ENCODE measurements at places on chromosomes 6 and 20.

DNA sequence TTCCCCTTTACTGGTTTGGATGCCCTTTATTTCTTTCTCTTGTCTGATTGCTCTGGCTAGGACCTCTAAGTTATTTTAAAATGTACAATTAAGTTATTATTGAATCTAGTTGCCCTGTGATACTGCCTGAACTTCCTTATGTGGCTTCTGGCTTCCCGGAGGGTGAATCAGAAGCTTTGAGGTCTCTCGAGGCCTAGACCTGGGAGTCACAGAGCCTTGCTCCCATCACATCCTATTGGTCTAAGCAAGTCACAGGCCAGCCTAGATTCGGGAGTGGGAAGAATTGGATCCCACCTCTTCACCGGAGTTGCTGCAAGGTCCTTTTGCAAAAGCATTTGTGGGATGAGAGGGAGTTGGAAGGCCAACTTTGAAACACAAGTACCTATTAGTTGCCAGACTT, 15.2 kb downstream of the BCAS4 start:
- DNase-seq = no peak

- no peak for DNase-seq
Observed at GRCh38 chr6:105028898-105029297, 72.0 kb downstream of the LIN28B start.

- peak; percentile 85 for DNase-seq
Observed at GRCh38 chr6:12012558-12013306, 620 bp downstream of the HIVEP1 start.

GRCh38 chr6:64439274-64439673, 803.7 kb downstream of the PHF3 start:
- no peak for DNase-seq

DNA sequence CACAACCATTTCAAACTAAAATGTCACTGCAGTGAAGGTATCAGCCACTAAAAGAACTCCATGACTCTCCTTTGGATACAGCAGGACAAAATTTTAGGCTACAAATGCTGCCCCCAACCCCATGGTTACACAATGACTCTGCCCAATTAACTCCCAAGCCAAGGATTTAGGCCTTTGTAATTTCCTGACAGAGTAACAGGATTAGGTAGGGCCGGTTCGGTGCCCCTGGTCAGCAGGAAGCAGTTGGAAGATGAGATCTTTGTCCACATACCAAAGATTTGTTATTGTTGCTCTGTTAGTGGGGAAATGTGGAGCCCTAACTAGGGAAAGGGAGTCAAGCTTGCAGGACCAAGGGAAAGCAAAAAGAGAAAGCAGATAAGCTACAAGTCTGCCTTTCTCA, 26.7 kb upstream of the RIPK1 start:
- no peak for DNase-seq

GRCh38 chr6:1630212-1630770, 20.6 kb downstream of the FOXC1 start:
- no peak for DNase-seq

DNA sequence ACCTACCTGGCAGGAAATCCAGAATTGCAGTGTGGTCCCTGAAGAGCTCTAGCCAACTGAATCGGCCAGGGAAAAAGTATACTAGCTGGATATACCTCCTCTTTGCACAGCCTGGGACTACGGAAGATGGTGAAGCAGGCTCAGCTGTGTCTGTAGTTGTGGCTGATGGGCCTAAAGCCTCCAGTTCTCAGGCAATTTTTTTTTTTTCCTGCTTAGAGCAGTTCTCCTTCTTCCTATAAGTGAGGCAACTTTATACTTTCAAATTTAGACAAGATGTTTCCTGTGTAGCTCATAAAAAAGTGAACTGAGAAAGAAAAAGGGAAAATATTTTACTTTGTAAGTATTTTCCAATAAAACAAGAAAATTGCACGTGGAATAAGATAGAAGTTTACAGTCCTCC, 172.9 kb downstream of the CARMIL1 start:
- no peak for DNase-seq

GRCh38 chr20:20237093-20237959, 130.6 kb upstream of the INSM1 start:
- peak; percentile 67 for DNase-seq

DNA sequence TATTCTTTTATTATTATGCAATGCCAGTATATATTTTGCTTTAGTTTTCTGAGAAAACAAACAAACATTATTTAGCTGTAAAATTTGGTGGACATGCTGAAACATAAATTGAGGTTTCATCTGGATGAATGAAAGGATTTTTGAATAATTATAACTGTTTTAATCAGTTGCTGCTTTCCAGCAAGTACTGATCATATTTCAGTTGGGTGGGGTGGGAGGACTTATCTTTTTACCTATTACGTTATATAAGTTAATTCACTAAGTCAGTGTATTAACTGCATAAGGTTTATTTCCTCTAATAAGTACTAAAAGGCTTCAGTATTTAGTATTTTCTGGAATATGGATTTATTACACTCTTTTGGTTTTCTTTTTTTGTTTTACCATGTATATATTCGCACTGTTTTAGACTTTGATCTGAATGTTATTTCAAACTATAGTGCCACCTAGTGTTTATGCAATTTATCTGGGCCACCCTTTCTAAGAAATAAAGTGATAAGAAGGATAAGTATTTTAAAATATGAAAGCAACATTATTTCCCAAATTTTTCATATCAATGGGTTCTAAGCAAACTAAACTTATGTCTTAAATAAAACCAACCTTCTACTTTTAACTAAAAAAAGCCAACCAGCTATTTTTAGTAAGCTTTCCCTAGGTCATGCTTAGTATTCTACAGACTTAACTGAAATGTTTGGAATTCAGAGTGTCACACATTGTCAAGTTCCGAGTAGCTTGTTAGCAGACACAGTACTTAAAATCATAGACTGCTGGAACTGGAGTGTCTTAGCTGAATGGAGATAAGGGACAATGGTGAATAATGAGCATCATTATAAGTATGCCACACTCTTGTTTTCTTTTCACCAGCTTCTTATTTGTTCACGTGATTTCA, 105.4 kb upstream of the MCHR2 start:
- DNase-seq = no peak

- no peak for DNase-seq
Observed at GRCh38 chr6:17413313-17413750, 19.9 kb downstream of the CAP2 start.

GRCh38 chr20:35317416-35318210, 25.4 kb upstream of the FAM83C start:
- DNase-seq = no peak

DNA sequence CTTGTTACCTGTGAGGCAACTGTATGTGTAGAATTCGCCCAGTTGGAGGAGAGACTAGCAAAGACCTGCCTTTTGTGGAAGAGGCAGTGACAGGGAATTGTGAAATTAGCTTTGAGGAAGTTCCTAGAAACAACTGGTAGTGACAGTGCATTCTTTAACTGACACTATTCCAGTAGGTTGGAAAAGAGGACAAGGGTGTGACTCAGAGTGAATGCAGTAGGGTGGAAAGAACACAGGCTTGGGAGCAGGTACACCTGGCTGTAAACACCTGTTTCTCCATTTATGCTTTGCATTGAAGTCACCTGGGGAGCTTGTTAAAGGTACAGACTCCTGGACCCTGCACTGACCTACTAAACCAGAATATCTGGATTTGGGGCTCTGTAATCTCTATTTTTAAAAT, 295.7 kb downstream of the PHACTR1 start:
- no peak for DNase-seq

- DNase-seq = no peak
Observed at GRCh38 chr20:24605937-24606455, 136.6 kb downstream of the SYNDIG1 start.

DNA sequence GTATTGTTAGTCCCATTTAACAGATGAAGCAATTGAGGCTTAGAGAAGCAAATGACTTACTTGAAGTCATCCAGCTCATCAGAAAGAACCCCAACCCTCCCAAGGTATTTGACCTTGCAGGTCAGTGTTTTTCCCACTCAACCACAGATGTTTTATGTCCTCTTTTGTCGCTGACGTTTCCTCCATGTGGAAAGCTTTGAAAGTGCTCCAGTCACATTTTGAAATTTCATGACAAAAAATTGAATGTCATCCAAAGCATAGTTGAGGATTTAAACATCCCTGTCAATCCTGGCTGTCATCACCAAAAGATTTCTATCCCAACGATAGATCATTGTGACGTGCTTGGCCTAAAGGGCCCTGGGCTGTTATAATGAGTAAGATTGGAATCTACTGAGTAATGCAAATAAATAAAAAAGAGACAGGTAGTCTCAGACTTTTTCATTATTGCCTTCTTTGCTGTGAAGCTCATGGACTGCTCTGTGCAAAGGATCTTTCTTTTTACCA, 102.7 kb downstream of the TSHZ2 start:
- no peak for DNase-seq

DNA sequence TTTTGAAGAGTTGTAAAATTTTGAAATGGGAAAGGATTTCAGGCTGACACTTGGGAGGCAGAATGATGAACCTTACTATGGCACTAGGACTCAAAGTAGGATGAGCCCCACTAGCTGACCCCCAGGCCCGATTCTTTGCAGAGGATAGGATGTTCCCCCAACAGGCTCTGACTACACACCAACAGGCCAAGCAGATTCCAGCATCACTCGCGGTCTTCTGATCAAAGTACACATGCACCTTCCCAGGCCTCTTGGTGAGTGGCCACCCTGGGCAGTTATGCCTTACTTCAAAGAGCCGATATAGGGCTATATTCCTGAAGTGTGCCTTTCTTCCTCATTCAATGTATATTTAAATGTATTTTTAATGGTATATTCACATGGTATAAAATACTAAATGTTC, 117.6 kb upstream of the TMEM181 start:
- no peak for DNase-seq

DNA sequence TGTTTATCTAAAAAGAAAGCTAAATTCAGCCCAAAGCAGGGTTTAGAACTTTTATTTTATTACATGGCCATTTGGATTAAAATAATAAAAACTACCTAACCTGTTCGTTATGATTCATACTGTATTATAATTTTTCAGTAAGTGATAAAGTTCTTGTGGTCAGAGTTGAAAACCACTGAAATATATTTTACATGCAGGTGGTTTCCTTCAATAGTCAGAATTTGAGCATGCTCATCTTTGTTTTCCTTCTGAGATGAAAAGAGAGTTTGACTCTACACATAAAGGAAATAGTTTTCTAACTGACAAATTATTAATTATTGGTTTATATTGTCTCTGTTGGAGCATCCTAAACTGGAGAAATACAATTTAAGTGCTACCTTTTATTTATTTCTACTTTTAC, 114.0 kb upstream of the FKBP1C start:
- no peak for DNase-seq

DNA sequence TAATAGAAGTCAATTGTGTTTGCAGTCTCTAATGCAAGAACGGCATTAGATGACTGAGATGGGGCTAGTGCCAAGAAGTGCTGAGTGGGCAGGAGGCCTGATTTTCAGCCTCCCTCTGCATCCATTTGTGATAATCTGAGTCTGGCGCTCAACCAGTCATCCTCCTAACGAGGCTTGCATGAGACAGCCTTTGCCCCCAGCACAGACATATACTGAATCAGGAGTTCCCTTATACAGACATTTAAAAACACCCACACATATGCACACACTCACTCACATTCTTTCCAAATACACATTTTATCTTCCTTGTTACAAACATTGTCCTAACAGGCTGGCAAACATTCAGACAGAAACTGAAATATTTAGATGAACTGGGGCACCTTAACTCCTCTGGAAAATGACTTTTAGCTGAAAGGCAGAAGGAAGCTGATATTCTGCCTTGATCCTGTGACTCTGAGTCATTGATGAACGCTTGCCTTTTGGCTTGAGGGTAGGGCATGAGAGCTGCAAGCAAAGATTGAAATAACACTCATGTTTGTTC, 562.3 kb downstream of the DHX35 start:
- no peak for DNase-seq

- DNase-seq = no peak
Observed at GRCh38 chr6:19892260-19892659, 55.1 kb downstream of the ID4 start.

DNA sequence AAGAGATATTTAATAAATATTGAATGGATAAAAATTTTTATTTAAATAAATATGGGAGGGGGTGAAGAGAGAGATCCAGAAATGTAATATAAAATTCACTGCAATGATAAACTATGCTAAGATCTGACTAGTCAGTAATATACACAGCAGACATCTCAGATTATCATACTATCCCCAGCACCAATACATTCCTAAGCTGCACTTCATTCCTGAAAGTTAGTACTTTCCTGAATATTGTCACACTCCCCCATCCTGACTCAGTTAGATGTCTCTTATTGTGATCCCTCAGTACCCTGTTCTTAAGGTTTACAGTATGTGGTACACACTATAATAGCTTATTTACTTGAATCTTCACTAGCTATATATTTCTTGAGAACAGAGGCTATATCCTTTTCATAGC, 88.3 kb upstream of the KCNQ5 start:
- DNase-seq = no peak

GRCh38 chr6:138544501-138544900, 45.2 kb upstream of the NHSL1 start:
- no peak for DNase-seq

GRCh38 chr6:89927791-89928550, 33.7 kb downstream of the GJA10 start:
- DNase-seq = no peak

- no peak for DNase-seq
Observed at GRCh38 chr6:153207617-153208016, 76.5 kb upstream of the RGS17 start.

- no peak for DNase-seq
Observed at GRCh38 chr6:19440531-19440930, 396.6 kb upstream of the ID4 start.

DNA sequence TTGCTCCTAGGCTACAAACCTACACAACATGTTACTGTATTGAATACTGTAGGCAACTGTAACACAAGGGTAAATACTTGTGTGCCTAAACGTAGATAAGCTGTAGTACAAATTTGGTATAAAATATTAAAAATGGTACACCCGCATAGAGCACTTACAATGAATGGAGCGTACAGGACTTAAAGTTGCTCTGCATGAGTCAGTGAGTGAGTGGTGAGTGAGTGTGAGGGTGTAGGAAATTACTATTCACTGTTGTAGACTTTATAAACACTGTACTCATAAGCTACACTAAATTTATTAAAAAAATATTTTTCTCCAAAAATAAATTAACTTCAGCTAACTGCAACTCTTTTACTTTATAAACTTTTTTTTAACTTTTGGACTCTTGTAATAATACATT, 391.6 kb downstream of the ADGRB3 start:
- no peak for DNase-seq

GRCh38 chr20:53438368-53438767, 155.3 kb downstream of the ZNF217 start:
- DNase-seq = no peak

GRCh38 chr20:34242879-34243278, 1.7 kb downstream of the ASIP start:
- DNase-seq = no peak

GRCh38 chr6:44396968-44397367, 9.5 kb downstream of the CDC5L start:
- no peak for DNase-seq

GRCh38 chr6:40436685-40437604, 150.2 kb downstream of the LRFN2 start:
- no peak for DNase-seq

DNA sequence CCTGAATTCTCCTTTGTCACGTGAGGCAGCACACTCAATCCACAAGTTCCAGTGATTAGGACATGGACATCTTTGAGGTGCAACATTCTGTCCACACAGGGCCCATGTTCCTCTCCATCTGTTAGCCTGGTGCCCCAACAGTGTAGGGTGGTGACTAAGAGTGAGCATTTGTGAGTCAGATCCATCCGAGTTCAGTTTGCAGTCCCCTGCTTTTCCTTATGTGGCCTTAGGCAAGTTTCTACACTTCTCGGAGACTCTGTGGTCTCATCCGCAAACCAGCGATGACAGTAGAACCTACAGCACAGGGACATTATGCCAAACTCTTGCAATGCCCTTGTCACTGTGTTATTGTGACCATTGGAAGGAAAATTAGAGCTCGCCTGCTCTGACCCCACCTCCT, 178.7 kb upstream of the CDH4 start:
- no peak for DNase-seq
